ENCODE measurements at places on chromosomes 6 and 20.

DNA sequence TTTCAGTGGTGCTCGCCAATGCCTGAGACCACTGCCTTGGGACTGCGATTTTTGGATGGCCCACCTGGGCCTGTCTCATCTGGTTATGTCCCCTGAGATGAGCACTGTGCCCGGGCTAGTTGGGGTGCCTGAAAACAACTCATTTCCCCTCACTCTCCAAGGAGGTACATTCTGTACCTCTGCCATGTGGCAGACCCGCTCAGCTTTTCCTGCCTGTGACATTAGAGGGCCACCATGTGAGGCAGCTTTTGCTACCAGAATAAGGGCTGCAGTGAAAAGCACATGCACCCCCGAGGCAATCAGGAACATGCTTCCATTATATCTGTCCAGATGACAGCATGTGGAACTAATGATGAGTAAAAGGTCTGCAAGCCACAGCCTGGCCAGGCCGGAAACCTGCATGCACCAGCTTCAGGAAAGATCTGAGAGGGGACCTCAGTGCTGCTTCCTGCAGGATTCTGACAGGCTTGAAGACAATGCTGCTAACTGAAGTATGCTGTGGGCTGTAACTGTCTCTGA, 11.3 kb upstream of the SRSF6 start:
- DNase-seq: no peak

GRCh38 chr6:30876039-30876730, 8.1 kb upstream of the DDR1 start:
- no peak for DNase-seq

- DNase-seq: no peak
Observed at GRCh38 chr6:88135578-88136114, 30.5 kb downstream of the CNR1 start.

- DNase-seq: no peak
Observed at GRCh38 chr6:75611702-75612375, 10.2 kb downstream of the SENP6 start.

- DNase-seq: peak; percentile 36
Observed at GRCh38 chr20:62219992-62220665, at the start of gene HRH3. Gene HRH3, minus strand, starts transcription at chr20:62220278. Its CDS starts 308 bp downstream, at chr20:62219970.

- no peak for DNase-seq
Observed at GRCh38 chr6:64252256-64252655, 616.7 kb downstream of the PHF3 start.

DNA sequence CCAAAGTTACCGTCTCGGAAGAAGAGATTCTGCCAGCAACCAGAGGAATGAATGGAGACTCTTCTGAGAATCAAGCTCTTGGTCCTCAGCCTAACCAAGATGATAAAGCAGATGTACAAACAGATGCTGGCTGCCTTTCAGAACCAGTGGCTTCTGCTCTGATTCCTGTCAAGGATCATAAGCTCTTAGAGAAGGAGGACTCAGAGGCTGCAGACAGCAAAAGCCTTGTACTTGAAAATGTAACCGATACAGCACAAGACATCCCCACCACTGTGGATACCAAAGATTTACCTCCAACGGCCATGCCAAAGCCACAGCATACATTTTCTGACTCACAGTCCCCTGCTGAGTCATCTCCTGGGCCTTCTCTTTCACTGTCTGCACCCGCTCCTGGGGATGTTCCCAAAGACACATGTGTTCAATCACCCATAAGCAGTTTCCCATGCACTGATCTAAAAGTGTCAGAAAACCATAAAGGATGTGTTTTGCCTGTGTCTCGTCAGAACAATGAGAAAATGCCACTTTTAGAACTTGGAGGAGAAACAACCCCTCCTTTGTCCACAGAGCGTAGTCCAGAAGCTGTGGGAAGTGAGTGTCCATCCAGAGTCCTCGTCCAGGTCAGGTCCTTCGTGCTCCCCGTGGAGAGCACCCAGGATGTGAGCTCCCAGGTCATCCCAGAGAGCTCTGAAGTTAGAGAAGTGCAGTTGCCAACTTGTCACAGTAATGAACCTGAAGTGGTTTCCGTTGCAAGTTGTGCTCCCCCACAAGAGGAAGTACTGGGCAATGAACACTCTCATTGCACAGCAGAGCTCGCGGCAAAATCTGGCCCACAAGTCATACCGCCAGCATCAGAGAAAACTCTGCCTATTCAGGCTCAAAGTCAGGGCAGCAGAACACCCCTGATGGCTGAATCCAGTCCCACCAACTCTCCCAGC, 109.6 kb downstream of the RTN4IP1 start:
- no peak for DNase-seq

DNA sequence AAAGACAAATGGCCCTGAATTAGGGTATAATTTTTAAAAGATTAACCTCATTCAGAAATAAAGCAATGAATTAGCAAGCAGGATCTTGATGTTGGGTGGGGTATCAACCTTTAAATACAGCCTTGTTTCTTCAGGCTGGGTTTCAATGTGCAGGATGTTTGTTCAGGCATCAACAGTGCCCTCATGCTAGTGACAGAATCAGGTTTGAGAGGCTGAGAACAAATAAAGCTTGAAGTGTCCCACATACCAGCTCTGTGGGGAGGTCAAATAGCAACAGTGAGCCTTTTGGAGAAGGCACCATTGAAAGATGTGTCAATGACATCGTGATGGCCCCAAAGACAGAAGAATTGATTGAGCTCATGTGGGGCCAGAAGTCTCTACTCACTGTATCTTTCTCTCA, 68.2 kb downstream of the MTFR2 start:
- no peak for DNase-seq

DNA sequence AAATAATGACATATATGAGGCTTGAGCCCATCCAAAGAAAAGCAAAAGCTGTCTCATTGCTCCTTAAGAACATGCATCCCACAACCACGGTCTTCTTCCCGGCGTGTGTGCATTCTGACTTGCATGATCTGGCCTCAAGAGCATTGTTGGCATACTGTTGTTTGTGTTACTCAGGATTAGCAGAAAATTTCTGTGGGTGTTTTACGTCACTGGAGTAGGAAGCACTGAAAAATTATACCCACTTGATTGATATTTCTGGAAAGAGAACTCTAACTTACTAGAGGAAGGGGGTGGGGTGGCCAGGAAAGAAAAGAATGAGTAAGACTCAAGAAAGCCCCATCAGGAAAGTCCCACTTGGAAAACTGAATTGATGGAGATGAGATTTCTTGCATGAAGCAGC, 326.2 kb upstream of the PRDM1 start:
- no peak for DNase-seq

- no peak for DNase-seq
Observed at GRCh38 chr20:13486694-13487093, 152.0 kb downstream of the TASP1 start.

GRCh38 chr6:6722195-6722594, 133.7 kb downstream of the LY86 start:
- no peak for DNase-seq

- peak; percentile 55 for DNase-seq
Observed at GRCh38 chr6:3163248-3163594, 5.9 kb upstream of the TUBB2A start.

DNA sequence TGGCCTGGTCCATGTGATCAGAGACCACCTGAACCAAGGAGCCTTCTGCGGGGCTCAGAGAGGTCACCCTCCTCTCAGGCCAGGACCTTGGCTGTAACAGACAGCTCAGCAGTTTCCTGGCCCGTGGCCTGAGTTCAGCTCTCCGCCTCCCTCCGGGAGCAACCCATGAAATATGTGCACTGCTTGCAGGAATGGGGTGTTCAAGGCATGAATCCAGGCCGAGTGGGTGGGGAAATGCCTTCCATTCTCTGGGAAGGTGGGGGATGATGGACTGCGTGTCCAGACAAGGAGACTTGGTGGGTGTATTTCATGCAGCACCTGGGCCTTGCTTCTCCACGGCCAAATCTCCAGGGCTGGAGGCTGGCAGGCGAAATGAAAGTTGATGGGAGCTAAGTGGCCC, 46.0 kb downstream of the SIRPA start:
- DNase-seq: no peak

- DNase-seq: no peak
Observed at GRCh38 chr6:170155464-170156196, 135.2 kb downstream of the DLL1 start.

GRCh38 chr6:142926494-142927270, 18.3 kb downstream of the HIVEP2 start:
- DNase-seq: peak; percentile 60

DNA sequence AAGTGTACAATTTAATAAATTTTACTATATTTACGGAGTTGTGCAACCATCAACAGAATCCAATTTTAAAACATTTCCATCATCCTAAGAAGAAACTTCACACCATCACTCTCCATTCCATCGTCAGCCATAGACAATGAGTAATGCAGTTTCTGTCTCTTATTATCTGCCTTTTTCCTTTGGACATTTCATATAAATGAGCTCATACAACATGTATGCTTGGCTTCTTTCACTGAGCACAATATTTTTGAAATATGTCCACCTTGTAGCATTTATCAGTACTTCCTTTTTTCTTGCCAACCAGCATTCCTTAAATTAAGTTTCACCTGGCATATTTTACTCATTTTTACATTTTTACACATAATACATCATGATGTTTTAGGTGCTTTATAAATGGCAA, 22.7 kb upstream of the HIVEP1 start:
- DNase-seq: no peak

GRCh38 chr6:170156448-170157375, 134.2 kb downstream of the DLL1 start:
- DNase-seq: no peak

DNA sequence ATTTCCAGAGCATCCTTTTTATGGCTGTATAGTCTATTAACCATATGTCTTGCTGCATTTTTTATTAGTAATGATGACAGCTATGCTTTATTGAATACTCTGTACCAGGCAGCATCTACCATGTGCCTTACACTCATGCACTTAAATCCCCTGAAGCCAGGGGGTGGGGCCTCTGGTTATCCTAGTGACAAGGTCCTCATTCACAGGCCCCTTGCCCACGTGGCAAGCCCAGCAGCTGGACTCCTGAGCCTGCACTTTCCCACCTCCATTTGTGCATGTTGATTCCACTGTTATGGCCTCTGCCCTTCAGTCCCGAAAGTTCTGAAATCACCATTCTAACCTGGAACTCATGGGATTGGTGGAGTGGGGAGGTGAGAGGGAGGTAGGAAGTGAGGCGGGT, 22.3 kb downstream of the ACTR5 start:
- no peak for DNase-seq

- no peak for DNase-seq
Observed at GRCh38 chr6:119333707-119334295, 15.8 kb downstream of the MAN1A1 start.

DNA sequence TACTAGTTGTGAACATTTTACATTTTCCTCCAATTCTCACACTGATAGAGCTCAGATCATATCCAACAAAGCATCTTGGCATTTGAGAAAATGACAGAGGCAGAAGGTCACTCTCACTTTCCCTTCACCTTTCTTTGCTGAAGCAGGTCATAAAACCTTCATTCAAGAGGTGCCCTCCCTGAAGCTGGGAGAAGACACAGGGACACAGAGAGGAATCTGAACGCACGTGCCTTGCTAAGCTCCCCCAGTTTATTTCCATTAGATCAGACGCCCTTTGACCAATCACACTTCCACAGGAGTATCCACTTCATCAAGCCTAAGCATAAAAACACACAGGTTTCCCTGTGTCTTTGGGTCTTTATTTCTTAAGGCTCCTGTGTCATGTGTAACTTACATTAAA, 9.2 kb upstream of the MBOAT1 start:
- DNase-seq: no peak

GRCh38 chr20:60066438-60066823, 108.2 kb downstream of the CDH26 start:
- no peak for DNase-seq

DNA sequence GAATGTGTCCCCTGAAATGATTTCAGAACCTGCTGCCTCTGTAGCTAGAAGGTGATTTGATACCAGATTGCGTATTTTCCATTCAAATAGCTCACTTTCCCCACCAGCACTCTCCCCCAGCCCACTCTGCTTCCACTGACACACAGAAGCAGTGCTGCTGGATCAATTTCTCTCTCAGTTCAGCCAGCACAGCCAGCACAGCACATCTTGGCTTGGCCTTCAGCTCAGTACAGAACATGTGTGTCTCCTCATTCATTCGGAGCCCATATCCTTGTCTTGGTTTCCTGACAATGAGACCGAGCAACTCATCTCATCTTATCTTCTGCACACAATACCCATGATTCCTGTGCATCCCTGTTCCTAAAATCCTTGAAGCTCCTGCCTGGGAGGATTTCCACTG, 33.8 kb upstream of the CD83 start:
- no peak for DNase-seq

- no peak for DNase-seq
Observed at GRCh38 chr6:88374553-88374952, 208.4 kb upstream of the CNR1 start.

DNA sequence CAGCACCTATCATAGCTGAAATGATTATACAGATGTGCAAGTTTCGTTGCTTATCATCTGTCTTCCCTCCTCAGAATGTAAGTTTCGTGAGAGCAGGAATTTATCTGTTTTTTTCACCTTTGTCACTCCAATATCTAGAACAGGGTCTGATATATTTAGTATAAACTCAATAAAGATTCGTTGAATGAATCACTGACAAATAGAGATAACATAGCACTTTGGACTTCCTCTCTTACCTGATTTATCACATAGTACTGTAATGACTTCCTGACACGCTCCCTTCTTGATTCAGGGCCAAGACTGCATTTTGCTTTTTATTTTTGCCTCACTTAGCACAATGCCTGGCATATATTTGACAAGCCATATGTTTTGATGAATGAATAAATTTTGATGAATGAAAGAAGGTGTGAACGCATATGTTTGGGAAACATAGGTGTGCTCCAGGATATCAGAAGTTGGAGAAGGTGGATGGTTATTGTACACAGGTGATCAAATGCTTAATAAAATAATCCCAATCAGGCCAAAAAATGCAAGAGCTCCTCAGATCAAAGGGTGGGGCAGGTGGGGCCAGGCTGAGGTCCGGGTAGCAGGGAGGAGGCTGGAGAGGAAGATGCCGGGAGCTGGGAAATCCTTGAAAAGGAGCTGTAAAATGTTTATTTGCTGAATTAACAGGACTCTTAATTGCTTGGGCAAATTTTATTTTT, 33.0 kb downstream of the PIM1 start:
- DNase-seq: no peak

- DNase-seq: no peak
Observed at GRCh38 chr6:19399406-19399805, 437.8 kb upstream of the ID4 start.

GRCh38 chr20:46550461-46550860, at the start of gene OCSTAMP:
Gene OCSTAMP, minus strand, starts transcription at chr20:46550654. Its CDS starts 94 bp downstream, at chr20:46550560.
- DNase-seq: no peak

- DNase-seq: no peak
Observed at GRCh38 chr6:163461696-163462095, 47.2 kb downstream of the QKI start.
